MV-4-11 (cell line): ENCODE measurements at places on chromosomes 5 and 9.
A peak's percentile ranks its signal among the peaks of the same experiment; 100 is the strongest.

- no peak for DNase-seq
These were observed 11.8 kb downstream of the BTNL8 start for GRCh38 chr5:180910735-180911134.

- DNase-seq: no peak
These were observed 329.1 kb downstream of the NTRK2 start for GRCh38 chr9:84998639-84999038.

- no peak for DNase-seq
These were observed 881.4 kb downstream of the DNAH5 start for GRCh38 chr5:13063088-13063487.

- DNase-seq: no peak
These were observed 27.5 kb upstream of the EFNA5 start for GRCh38 chr5:107698286-107698685.

DNA sequence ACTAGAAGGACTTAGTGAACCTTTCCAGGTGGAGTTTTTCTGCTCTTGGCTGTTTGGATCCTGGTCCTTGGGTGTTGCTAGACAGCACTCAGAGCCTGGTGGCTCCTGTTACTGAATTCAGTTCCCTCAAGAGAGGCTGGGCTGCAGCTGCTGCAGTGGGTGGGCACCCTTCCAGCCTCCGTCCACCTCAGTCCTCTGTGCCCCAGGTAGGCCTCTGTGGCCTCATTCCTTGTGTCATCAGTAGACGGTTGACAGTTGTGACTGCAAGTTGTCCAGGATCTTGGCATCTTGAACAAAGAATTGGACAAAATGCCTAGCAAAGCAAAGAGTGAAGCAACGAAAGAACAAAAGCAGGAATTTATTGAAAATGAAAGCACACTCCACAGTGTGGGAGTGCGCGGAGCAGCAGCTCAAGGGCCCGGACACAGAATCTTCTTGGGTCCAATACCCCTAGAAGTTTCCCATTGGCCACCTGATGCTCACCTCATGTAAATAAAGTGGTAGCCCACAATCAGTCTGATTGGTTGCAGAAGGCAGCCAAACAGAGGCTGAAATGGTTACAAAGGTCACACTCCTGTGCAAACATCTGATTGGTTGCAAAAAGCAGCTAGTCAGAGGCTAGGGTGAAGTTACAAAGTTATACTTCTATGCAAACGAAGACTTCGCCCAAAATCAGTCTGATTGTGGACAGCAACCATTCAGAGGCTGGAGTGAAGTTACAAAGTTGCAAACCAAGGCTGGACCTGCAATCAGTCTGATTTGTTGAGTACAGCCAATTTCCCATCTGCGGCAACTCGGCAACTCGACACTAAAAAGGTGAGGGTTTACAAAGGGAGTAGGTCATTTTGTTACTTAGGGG, 40.1 kb downstream of the F2R start:
- DNase-seq: no peak

DNA sequence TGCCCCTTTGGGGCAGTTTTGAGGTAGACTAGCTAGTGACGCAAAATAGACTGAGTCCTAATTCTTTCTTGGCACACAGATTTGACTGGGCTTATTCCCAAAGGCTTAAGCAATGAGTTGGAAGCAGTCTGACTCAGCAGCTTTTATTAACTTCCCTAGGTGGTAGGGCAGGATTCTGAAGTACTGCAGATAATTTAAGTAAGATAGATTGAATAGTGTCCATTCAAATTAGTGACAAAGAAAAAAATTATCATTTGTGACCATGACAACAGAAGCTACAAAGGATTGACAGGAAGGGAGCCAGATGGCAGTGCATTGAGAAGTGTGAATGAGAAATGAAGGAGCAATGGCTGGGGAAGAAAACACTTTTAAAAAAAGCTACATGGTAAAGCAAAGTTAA, 649.4 kb downstream of the CDH9 start:
- no peak for DNase-seq

DNA sequence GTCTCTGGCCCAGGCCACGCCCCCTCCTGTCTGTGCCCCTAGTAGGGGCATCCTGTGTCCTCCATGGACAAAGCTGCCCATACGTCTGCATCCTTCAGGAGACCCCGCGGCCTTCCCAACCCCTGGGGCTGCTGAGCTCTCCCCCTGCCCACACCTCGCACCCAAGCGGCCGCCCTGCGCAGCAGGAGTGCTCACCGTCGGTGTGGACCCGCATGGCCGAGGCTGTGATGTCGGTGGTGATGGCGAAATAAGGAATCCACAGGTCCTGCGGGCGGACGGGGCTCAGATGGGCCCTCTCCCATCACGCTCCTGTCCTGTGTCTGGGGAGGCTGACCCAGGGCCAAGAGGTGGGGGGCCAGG, 4.8 kb upstream of the NSMF start:
- no peak for DNase-seq

DNA sequence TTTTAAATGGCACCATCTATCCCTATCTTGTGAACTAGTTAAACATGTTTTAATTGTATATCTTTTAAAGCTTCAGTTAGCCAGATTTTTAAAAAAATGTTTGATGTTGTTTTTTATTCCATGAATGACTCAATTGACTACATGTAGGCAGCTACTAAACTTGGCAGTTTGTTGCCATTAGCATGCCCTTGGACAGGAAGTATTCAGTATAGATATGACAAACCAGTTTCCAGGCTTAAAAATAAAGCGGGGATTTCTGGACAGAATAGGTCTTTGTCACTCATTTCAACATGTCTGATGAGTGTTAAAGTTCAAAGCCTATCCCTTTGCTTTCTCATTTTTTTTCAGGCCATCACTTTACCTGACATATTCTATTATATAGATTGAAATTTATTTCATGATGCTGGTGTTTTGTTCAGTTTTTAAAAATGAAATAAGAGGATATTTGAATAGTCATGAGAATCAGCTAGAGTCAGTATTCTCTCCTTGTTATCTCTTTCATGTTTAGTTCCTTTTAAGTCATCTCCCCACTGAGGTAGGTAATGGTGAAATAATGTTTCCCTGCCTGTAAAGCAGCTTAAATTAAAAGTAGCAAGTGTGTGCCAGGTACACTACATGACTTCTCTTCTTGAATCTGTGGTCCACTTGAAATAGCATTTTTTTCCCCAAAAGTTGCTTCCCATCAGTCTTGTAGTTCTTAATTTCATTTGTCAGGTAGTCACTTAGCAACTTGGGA, 11.9 kb downstream of the TNFAIP8 start:
- DNase-seq: peak; percentile 45

GRCh38 chr5:143890487-143890886, 78.5 kb downstream of the HMHB1 start:
- DNase-seq: no peak

DNA sequence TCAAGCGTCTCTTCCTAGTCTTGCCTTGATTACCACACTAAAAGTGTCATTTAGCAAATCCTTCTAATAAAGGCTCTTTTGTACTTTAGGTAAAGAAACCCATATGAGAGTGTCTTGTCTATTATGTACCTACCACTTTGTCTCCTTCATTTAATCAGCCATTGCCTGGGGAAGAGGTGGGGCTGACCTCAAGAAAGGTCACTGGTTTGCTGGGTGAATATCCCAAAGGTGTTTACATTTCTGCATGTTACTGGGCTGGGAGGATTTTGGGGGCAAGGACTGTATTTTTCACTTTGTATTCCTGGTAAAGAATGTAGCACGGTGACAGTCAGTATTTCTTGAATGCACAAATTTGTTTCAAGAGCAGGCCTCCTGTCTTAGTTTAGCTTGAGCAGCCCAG, 11.9 kb upstream of the RPS23 start:
- DNase-seq: no peak

- no peak for DNase-seq
These were observed 125.0 kb upstream of the STC2 start for GRCh38 chr5:173453167-173453566.

GRCh38 chr5:61866930-61867329, 439.1 kb upstream of the KIF2A start:
- peak; percentile 84 for DNase-seq

- DNase-seq: no peak
These were observed 130.2 kb downstream of the DNAH5 start for GRCh38 chr5:13814301-13814700.

DNA sequence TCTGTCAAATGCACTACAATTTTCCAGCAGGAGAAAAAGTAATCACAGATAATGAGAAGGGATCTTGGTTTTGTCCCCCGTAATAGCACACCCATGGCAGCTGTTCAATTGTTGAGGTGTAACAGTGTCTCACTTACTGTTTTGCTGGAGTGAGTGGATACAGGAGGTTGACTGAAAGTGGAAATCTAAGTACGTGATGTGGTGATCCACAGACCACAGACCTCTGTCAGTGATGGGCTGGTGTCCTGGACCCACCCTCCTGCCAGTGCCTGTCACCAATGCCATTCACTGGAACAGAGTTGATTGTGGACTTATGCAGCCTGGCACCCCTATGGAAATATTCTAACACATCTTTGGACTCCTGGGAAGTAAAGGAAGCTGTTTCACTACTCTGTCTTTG, 261.7 kb downstream of the TRPM3 start:
- no peak for DNase-seq

DNA sequence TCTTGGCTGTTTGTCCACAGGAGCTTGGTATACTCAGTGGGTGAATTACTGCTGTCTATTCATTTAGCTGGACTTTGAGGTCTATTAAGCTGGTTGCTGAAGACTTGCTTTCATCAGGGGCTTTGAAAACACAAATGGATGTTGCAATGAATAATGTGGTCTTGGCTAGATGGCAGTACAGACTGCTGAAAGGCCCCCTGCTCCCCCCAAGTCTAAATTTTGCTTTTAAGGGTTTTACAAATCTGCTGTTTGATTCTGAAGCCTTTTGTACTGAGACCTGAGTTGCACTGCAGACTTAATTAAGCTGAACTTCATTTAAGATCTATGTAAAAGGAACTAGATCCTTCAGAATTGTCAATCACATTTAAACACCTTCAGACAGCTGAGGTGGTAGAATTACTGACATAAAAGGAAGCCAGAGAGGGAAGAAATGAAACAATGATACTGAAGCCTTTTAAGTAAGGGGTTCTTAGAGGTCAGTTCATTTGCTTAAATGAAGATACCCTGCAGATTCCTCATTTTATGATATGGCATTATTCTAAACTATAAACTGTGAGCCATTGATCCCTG, 37.3 kb downstream of the KCTD16 start:
- DNase-seq: no peak

DNA sequence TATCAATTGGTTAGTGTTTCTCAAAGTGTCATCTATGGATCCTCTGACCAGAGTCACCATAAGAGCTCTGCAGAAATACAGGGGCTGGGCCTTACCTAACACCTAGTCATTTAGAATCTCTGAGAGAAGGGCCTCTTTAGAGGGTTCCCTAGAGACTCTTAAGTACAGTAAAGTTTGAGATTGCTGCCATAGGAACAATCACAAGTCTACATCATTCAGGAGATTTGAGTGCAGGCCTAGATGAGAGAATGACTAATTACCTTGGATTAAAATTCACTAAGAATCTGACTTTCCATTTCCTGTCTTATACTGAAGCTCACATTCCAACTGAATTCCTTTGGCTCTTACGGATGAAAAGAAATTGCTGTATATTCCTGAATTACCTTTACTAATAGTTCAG, 182.1 kb upstream of the PTGER4 start:
- no peak for DNase-seq

DNA sequence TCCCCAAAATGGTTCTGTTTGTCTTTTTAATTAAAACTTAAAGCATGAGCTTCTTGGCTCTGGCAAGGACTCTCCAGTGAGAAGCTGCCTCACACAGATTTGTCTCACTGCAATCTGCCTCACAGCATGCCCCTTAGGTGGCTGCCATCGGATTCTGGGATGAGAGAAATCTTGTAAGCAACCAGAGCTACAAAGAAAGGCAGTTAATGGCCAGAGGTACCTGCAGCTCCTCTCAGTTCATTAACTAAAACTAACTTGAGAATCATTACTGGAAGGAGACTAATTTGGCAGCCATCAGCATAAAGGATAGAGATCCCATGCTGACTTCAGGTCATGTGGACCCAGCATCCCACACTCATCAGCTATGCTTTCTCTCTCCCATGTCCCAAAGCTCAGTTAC, 220.6 kb upstream of the DMAC1 start:
- DNase-seq: no peak

DNA sequence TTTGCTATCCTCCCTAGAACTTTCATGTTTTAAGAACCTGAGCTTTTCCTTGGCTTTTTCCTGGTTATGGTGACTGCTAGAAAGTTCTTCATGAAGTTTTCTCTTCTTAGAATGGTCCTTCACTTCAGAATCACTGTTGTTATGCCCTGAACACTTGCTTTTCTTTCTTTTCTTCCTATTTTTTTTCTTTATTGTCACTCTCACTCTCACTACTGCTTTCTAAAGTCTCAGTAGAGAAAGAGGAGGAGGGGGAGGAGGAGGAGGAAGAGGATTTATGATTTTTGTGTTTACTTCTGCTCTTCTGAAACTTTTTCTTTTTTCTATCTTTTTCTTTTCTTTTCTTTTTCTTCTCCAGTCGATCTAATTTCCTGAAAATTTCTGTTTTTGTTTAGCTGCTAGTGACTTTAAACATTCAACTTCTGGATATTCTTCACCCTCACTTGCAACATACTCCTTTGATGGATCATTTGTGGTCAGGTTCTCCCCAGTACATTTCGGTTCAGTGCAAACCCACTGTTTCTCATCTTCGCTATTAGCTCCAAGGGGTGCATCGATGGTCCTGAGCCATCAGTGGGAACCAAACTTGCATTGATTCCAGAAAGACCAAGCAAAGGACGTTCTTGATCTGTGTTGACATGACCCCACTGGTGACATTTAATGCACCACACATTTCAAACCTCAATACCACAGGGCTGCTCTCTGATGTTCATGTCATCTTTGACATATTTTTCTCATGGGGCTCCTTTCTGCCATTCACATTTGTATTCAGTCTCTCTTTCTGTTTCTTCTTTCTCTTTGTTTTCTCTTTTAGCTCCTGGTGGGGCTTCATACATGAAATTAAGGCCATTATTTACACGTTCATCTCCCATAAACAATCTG, 81.6 kb upstream of the HAND1 start:
- peak; percentile 69 for DNase-seq

GRCh38 chr9:123318202-123318601, 37.8 kb upstream of the CRB2 start:
- DNase-seq: no peak

- no peak for DNase-seq
These were observed 30.4 kb downstream of the RAB14 start for GRCh38 chr9:121171236-121171635.

DNA sequence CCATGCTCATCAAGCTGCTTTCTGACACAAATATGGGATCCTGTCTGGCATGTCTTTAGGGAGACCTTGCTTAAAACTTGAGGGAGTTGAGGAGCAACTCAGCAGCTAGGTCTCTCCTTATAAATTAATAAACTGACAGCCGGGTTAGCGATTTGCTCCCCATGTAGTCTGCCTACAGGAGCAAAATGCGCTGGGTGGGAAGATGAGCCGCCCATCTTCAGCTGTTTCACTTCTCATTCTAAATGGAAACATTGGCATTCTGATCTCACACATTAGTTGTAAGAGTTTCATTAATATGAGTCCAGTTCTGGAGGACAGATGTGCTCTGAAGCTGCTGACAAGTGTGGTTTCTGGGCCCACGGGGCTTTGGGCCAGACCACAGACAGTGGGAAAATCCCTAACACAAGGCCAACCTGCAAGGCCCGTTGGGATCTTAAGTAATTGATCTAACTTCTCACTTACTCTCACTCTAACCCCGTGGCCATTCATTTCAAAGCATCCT, 197.0 kb downstream of the MCTP1 start:
- DNase-seq: peak; percentile 77
